ENCODE measurements at places on chromosomes 3 and 15.
A peak's percentile ranks its signal among the peaks of the same experiment; 100 is the strongest.

- no peak for DNase-seq
Measured at GRCh38 chr15:31106495-31107300, 5.2 kb upstream of the TRPM1 start.

DNA sequence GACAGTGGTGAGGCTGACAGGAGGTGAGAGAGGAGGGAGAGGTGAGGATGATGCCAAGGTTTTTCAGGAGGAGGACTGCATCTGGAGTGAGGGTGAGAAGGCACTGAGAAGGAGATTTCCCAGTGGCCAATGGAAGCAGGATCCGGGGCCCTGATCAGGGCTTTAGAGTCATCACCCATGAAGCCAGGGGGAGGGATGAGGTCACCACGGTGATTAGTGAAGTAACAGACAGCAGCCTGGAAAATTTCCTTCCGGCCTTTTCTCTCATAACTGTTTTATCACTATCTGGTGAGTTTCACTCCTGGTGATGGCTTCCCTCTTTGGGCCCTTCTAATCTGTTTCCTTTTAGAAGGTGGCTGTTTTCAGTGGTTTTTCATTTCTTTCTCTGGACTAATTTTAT is 80.5 kb upstream of the WNT5A start:
- DNase-seq, result no peak

- no peak for DNase-seq
Measured at GRCh38 chr3:134600206-134600605, 50.6 kb downstream of the KY start.

- DNase-seq, result no peak
Measured at GRCh38 chr15:47900751-47901150, 183.4 kb downstream of the SEMA6D start.

GRCh38 chr15:99113547-99114271 is 8.8 kb downstream of the SYNM start:
- DNase-seq, result no peak

DNA sequence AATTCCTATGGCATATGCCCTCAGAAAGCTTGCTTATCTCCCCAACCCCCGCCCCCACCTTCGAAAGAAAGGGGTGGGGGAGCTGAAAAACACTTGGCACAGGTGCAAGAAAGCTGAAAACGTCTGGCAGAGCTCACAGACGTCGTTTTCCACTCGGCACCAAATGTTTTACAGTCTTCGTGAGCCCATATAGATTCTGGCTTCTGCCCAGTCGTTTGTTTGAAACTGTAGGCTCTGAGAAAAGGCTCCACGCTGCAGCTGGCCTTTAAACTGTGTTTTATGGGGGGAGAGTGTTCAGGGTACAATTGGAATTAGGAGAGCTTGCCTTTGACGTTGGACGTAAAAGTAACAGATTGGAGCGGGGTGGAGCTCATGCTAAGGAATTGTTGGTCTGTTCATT is 130.3 kb downstream of the MDFIC2 start:
- DNase-seq, result no peak

DNA sequence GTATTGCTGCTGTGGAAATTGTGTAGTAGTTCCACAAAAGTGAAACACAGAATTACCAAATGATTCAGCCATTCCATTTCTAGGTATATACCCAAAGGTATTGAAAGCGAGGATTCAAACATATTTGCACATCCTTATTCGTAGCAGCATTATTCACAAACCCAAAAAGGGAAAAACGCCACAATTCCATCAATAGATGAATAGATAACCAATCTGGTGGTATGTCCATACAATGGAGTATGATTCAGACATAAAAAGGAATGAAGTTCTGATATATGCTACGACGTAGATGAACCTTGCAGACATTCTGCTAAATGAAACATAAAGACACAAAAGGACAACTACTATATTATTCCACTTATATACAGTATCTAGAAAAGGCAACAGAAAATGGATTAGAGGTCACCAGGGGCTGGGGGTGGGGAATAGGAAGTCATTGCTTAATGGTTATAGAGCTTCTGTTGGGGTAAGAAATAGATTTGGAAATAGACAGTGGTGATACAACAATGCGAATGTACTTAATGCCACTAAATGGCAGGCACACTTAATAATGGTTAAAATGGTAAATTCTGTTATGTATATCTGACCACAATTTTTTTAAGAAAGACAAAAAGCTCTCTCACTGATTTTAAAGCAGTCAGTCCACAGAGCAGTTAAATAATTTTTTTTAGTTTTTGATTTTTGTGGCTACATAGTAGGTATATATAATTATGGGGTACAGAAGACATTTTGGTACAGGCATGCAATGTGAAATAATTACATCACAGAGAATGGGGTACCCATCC is 51.8 kb upstream of the PSMD6 start:
- no peak for DNase-seq

DNA sequence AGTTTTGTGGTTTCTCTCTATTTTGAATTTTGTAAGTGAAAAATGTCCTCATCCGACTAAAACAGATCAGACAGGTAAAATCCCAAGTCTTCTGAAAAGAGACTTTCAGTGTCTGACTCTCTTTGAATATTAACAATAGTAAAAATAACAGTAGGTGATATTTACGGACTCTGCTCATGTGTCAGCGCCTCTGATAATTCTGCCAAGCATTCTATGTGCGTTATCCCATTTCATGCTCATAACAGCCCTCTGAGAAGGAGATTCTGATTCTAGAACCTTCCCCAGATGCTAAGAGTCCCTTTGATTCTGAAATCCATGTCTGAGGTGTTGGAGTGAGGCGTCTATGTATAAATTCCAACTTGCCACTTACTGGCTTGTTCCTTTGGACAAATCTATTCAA is 282.8 kb downstream of the FEZF2 start:
- DNase-seq, result no peak

GRCh38 chr15:101151288-101151687 is 100.6 kb downstream of the CHSY1 start:
- no peak for DNase-seq

DNA sequence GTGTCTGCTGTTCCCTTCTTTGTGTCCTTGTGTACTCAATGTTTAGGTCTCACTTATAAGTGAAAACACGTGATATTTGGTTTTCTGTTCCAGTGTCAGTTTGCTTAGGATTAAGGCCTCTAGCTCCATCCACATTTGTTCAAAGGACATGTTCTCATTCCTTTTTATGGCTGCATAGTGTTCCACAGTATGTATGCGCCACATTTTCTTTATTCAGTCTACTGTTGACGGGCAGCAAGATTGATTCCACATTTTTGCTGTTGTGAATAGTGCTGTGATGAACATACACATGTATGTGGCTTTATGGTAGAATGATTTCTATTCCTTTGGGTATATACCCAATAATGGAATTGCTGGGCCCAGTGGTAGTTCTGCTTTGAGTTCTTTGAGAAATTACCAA is 122.7 kb upstream of the THBS1 start:
- no peak for DNase-seq

GRCh38 chr3:101976473-101976872 is 127.2 kb downstream of the NFKBIZ start:
- peak; percentile 35 for DNase-seq

DNA sequence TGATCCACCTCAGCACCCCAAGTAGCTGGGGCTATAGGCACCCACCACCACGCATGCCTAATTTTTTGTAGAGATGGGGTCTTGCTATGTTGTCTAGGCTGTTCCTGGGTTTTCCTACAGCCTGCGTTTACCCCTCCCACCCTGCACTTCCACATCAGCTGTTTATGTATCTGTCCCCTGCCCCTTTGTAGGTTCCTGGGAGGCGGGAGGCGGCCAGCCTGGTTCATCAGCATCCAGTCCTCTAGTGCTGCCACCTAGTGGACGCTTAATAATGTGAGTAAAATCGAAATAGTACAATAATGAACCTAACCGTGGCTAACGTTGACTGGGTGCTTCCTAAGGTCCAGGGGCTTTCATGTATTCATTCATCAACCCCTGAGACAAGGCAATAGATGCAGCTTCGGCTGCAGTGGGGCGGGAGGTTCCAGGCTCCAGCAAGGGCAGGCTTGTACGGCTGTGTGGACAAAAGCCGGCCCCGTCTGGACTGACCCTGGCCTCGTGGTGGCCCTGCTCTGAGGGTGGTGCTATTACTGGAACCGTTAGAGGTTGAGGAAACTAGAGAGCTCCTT is 1.2 kb upstream of the LCTL start:
- DNase-seq, result peak; percentile 83

DNA sequence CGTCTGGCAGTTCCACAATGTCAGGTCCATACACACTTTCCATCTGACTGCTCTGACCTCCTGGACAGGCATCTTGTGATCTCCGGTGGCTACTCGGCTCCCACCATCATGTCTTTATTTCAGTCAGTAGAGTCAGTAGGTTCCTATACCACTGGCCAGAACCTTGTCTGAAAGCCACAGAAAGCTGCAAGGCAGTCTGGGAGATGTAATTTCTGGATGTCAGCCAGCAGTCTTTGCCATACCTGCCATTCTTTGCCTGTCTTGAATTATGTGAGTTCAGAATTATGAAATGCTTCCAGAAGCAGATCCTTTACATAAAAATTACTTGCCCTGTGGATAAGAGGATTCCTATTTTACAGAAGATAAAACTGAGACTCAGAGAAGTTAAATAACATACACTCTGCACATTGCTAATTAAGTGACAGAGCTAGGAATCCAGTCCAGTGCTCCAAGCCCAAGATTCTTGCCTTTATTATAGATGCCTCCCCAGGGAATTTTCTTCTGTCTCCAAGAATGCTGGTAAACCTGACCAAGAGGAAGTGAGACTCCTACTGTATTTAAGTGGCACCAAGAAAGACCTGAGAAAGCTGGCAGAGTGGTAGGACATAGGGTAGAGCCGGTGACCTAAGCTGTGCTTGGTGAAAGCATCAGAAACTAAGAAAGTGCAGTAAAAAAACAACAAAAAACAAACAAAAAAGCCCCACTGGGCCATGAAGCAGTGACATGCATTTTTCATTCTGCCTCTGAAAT is 75.6 kb downstream of the IQCH start:
- peak; percentile 3 for DNase-seq

DNA sequence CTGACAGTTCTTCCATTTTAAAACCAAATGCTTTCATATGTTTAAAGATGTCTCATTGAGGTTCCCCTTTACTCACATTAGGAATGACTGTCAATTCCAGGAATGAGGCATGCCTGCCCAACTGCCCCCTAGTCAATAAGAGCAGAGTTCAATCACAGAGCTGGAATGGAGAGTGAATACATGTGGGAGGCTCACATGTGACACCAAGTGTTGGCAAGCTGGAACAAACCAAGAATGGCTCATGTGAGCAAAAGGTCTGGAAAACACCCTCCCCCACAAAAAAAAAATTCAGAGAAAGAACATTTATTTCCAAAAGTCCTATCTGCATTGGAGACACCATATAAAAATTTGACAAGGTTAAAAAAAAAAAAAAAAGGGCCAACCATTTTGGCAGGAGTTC is 3.7 kb downstream of the PBRM1 start:
- DNase-seq, result peak; percentile 82

GRCh38 chr3:102484363-102484762 is 49.5 kb downstream of the ZPLD1 start:
- DNase-seq, result no peak

GRCh38 chr3:59772416-59773408 is 722.9 kb upstream of the CFAP20DC start:
- DNase-seq, result no peak

- DNase-seq, result no peak
Measured at GRCh38 chr3:134824791-134825190, 29.7 kb downstream of the EPHB1 start.

- DNase-seq, result peak; percentile 62
Measured at GRCh38 chr3:170355738-170356595, 1.5 kb upstream of the SKIL start.

GRCh38 chr3:178193846-178194245 is 342.4 kb upstream of the KCNMB2 start:
- DNase-seq, result no peak

- no peak for DNase-seq
Measured at GRCh38 chr3:187775549-187775948, 30.3 kb upstream of the BCL6 start.

- DNase-seq, result no peak
Measured at GRCh38 chr3:195750797-195751520, 30.2 kb downstream of the MUC20 start.

GRCh38 chr15:73684581-73685455 is 635 bp downstream of the CD276 start:
- peak; percentile 73 for DNase-seq

GRCh38 chr15:77983708-77984445 is 93.6 kb downstream of the TBC1D2B start:
- DNase-seq, result no peak

- no peak for DNase-seq
Measured at GRCh38 chr3:111197485-111197884, 125.9 kb downstream of the NECTIN3 start.

DNA sequence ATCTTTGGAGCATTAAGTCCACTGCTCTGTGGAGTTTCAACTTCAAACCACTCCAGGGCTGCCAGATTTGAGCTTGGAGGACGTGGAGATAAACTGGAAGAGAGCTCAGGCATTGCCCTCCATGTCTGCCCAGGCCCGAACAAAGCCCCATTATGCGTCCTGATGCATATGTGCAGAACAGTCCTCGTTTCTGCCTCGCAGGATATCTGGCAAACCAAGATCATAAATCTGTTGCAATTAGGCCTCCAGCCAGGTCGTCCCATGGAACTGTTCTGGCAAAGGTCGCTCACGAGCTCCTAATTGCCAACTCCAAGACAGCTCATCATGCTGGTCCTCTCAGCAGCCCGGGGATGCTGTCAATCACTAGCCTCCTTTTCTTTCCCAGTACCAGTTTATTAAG is 91.2 kb downstream of the SEMA5B start:
- no peak for DNase-seq

DNA sequence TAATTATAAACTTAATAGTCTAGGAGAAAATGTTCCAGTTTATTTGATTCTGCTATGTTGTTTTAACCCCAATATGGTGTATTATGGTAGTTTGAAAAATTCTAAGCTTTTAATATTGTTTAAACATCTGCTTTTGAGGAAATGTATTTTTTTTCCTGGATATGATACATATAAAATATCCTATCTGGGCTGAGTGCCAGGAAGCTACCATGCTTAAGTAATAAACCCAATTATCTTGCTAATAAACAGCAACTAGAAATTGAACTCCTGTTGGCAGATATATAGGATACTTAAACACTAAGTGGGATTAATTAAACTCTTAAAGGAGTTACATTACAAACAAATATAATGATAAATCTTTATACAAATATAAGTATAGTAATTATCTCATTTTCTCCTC is 293.7 kb upstream of the GRM7 start:
- DNase-seq, result no peak

GRCh38 chr3:179272385-179272784 is 21.5 kb upstream of the KCNMB3 start:
- peak; percentile 6 for DNase-seq

- peak; percentile 26 for DNase-seq
Measured at GRCh38 chr3:125017406-125017805, 38.4 kb downstream of the HEG1 start.

DNA sequence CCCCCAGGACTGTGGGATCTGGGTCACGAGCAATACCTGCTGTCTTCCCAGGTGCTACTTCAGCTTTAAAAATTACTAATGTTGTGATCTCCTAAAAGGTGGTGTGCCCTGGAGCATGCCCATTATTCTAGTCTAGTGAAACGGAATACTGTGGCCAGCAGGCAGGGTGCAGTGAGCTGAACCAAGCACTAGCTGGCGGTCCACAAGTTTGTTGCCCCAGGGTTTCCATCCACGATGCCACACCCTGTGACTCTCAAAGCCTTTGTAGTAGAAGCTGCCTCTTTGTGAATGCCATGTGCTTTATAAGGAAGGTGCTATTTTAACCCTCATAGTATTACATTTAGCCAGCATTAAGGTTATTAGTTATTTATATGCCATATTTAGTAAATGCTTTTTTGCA is 49.1 kb downstream of the PXYLP1 start:
- DNase-seq, result no peak

Data from fibroblast of skin of right quadriceps (primary cell).